Putamen (tissue), 1 donor: ENCODE measurements at places on chromosomes 1 and 21.

DNA sequence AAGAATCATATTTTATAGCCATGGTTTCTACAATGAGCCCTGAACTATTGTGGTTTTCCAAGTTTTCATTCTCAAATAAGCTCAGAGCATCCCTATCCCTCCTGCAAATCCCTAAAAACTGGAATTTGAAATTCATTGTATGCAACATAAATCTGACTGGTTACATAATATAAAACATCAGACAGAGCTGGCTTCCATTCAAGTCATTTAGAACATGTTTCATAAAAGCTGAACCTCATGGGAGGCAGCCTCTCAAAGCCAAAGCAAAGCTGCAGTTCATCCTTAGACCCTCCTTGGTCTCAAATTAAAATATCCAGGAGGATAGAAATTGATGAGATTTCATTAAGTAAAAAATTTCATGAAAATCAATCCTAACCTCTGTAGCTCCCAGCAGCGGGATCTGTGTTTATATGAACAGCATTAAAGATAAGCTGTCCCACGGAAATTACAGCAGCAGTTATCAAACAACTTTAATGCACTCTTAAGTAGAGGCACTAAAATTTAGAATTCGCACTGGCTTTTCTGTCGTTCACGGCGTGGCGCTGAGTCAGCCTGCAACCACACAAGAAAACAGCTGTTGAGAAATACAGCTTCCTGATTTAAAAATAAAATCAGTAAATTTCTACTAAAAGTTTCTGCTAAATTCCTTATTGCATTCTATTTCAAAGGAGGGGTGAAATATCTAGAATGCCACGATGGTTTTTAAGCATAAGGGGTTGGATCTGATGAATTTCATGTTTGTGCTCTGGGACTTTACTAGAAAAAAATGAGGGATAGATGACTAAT is 99.9 kb upstream of the TIAM1 start:
- no peak for DNase-seq

- no peak for DNase-seq
Measured at GRCh38 chr1:226009650-226010044, 10.5 kb upstream of the SDE2 start.

- no peak for DNase-seq
Measured at GRCh38 chr1:202576816-202577215, 133.4 kb downstream of the SYT2 start.

DNA sequence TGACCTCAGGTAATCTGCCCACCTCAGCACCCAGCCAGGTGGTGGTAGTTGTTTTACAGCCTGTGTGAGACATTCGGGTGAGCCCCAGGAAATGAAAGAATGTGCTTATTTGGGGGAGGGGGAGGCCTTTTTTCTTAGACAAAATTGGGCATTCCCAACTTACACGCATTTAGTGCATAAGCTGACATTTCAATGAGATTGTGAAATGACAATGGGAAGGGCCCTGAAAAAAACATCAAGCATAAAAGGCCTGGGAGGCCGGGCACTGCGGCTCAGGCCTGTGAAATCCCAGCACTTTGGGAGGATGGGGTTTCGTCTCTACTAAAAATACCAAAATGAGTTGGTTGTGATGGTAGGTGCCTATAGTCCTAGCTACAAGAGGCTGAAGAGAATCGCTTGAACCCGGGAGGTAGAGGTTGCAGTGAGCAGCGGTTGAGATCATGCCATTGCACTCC is 5.0 kb downstream of the GAS5 start:
- DNase-seq, result no peak

- DNase-seq, result no peak
Measured at GRCh38 chr1:101317590-101317989, 80.8 kb downstream of the S1PR1 start.

DNA sequence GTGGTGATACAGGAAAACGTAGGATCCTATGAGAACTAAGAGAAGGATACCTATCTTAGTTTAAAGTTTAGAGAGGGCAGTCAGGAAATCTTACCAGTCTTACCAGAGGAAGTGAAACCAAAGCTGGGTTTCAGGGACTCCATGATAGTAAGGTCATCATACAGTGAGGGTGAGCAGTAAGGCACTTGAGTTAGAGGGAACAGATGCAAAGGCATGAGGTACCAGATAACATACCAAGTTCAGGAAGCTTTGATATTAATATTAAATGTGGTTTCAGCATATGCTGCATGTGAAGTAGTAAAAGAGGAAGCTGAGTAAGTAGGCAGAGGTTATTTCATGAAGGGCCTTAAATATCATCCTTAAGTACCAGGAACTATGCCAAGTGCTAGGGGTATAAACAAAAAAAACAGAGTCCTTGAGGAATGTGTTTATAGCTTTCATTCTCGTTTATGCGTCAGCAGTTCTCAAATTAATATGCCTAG is 16.9 kb downstream of the ATG4C start:
- DNase-seq, result no peak

- no peak for DNase-seq
Measured at GRCh38 chr1:242770366-242770765, 245.9 kb upstream of the PLD5 start.

DNA sequence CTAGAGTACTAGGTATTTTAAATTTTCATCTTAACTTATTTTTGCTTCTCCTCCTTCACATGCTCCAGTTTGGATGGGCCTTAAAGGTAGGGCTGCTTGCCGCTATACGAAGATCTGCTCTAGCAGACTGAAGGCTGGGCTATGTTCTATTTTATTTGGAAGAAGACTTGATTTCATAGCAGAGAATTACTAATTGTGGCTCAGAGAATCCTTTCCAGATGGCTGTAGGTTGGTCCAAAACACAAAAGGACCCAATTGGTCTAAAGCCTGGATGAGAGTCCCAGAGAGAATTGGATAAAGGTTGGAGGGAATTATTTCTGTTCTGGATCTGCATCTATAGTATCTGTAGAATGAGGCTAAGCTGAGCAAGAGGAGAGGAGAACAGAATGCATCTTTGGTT is 719.4 kb upstream of the PTBP2 start:
- no peak for DNase-seq

DNA sequence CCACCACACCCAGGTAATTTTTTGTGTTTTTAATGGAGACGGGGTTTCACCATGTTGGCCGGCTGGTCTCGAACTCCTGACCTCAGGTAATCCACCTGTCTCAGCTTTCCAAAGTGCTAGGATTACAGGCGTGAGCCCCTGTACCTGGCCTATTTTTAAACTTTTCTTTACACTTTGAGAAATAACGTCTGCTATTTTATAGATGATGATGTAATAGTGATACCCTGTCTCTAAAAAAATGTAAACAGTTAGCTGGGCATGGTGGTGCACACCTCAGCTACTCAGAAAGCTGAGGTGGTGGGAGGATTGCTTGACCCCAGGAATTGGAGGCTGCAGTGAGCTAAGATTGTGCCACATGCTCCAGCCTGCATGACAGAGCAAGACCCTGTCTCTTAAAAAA is 47.9 kb downstream of the RALGPS2 start:
- no peak for DNase-seq

- DNase-seq, result no peak
Measured at GRCh38 chr1:54267815-54268761, 68.1 kb downstream of the MRPL37 start.

DNA sequence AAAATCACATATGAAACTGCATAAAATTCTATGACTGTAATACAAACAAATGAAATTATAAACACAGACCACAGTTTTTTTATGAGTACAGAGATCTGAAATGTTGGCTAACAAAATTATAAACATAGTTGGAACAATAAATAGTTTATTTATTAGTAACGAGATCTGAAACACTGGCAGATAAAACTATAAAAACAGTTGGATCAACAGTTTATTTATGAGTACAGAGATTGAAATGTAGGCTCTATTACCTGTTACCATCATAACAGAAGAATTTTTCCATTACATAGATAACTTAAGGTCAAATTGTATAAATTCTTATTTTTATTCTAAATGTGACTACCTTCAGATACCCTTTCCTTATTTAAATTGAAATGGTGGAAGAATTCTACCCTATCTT is 14.5 kb downstream of the EYA3 start:
- no peak for DNase-seq

DNA sequence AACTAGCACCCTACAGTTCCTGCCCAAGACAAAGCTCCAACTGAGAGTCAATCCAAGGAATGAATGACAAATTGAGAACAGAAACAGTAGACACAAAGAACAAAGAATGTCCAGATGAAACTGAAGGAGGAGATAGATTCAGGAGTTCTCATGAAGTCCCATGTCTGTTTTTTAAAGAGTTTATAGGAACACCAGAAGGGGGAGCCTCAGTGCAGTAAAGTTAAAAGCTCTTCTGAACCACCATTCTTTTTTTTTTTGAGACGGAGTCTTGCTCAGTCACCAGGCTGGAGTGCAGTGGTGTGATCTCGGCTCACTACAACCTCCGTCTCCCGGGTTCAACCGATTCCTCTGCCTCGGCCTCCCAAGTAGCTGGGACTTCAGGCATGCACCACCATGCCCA is 323.6 kb downstream of the MRPL39 start:
- DNase-seq, result no peak
